ENCODE measurements at places on chromosomes 16 and 17. TPM values are rescaled to one million over a fixed set of nuclear protein-coding genes. Genes with fewer than 3 reads are reported as not detected.
A peak's percentile ranks its signal among the peaks of the same experiment; 100 is the strongest.

The PNMT gene
- 2.8 TPM for total RNA-seq

DNA sequence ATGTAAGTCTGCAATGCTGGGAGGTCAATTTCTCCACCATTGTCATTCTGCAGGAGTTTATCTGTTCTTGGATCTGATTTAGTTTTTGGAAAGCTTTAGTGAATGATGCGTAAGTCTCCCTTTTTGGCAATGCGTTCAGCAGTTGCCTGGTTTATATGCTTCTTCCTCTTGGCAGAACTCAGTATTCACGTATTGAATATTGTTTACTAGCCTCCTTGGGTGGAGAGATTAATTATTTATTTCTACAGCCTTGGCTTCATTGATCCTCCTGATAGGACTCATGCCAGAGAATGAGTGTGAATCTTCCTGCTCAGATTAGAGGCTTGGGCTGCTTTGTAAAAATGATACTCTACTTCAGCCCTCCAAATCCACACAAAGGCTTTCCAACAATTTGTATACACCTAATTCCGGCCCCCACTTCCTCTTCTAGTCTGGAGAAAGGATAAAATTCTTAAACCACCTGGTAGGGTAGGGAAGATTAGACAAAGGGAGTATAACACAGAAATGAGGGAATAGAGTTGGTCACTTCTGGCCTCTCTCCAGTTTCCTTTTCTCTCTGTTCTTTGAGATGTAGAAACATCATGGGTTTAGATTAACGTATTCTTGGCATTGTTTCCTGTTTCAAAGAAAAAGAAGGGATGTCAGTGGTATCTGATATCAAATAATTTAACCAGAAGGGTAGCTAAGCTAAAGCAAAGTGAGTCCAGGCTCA is 929.8 kb downstream of the KCNJ2 start:
- DNase-seq = no peak

DNA sequence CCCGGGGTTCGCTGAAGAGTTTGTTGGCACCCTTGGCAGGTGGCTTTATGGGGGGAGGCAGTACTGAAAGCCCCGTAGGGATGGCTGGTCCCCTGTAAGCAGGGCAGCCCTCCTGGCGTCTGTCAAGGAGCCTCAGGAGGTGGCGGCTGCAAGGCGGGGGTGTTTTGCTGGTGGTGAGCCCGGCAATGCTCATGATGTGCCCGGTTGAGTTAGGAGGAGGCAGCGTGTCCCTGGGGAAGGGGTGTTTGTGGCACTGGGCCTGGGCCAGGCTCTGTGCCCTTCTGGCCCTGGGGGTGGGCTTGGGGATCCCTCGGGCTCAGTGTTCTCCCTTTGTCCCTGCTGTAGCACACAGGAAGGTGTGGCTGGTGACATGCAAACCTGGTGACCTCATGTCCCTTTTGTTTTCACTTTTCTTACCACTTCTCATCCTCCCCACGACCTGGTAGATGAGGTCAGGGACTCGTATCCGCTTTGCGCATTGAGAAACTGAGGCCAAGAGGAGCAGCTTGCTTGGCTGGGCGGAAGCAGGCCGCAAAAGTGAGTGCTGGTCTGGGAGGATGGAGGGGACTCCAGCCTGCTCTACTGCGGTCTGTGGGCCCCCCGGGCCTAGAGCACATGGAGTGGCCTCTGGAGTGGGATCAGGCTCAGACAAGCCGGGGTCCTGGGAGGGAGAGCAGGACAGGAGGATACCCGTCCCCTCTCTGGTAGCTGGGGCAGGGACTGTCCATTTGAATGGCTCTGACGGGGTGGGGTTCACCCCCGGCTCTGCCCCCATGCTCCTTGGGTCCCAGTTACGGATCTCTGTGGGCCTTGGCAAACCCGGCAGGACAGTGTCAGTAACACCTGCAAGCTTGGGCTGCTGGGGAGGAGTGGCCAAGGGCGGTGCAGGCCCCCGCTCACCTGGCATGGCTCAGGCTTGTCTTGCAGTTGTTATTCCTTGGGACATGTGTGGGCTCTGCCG is 2.2 kb downstream of the SNN start:
- no peak for DNase-seq

GRCh38 chr17:20273741-20274500 is 193.4 kb downstream of the LGALS9B start:
- no peak for DNase-seq

The PRSS53 gene
- total RNA-seq = 0.44 TPM

- DNase-seq = no peak
Measured at GRCh38 chr17:45103269-45103795, 29.0 kb downstream of the PLCD3 start.

DNA sequence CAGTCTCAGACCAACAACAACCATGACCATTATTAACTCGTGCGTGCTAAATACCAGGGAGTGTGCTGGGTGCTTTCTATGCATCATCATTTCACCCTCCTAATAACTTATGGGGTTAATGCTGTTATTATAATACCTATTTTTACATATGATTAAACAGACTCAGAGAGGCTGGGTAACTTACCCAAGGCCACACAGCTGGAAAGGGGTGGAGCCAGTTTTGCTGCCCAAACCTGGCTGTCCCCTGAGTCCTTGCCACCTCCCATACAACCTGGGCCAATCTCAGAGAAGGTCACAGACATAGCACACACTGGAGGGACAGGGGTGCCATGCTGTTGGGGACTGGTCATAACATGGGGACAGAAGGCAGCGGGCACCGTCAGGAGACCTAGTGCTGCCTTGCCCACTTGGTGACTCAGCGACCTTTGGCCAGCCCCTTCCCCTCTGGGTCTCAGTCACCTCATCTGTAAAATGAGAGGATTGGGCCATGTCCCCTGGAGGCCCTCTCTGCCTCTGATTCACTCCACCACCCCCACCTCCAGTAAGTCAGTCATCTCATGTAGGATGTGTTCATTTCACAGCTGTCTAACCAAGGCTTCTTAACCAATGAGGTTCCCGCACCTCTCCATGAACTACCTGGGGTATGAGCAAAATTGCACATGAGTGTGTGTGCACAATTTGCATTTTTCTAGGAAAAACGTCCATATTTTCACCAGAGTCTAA is 11.4 kb upstream of the FADS6 start:
- DNase-seq = no peak

The USP43 gene
- total RNA-seq = not detected

DNA sequence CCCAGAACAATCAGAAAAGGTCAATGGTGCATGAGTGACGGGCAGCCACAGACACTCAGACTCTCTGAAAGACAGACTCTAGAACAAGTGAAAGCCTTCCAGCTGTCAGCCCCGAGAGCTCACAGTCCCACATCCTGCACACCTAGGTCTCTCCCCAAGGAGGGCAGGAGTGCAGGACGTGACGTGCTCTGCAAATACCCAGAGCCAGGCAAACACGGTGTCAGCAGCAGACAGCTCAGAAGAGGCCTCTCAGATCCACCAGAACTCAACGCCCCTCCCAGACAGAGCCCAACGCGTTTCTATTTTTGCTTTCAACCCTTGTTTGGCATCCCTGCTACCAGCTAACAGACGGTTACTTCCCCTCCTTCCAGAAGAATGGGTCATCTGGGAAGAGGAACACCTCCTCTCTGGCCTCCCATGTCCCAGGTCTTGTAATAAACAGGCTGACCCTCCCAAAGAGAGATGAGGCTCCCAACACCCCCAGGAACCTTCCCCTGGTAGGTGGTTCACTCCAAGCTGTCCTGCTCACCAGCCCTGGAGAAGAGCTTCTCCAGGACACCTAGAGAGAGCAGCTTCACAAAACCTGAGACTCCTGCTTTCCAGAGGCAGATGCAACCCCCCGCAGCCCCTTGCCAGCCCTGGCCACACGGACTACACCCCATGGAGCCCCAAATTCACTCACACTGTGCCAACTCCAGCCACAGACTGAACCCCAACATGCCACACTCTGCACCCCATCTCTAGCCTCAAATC is 7.6 kb downstream of the PITPNM3 start:
- DNase-seq = no peak

DNA sequence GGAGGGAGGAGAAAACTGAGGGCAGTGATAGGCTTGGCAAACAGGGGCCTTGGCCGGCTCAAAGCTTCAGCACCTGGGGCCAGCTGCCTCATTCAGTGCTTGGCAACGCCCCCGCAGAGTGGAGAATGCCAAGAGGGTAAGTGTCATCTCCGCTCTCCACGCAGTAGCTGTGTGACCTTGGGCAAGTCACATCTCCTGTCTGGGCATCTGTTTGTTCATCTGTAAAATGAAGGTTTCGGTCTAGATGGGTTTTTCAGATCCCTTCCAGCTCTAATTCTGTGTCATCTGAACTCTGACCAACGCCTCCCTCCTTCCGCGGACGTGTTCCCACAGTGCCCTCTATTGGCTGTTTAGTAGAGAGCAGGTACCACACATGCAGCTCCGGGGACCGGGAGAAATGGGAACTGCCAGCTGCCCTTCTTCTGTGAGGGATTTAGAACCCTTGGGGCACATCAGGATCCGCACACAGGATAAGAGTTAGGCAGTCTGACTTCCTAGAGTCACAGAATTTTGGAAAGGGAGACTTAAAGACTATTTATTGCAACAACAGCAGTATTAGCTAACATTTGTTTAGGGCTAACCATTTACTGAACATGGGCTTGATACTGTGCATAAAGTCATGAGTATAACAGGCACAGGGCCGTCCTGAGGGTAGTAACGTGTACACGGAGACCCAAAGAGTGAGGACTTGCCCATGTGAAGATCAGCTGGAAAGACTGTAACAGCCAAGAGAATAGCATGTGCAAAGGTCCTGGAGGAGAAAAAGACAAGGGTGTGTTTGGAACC is 26.8 kb downstream of the GP2 start:
- DNase-seq = peak; percentile 57

The PRSS27 gene
- total RNA-seq = under 0.01 TPM

DNA sequence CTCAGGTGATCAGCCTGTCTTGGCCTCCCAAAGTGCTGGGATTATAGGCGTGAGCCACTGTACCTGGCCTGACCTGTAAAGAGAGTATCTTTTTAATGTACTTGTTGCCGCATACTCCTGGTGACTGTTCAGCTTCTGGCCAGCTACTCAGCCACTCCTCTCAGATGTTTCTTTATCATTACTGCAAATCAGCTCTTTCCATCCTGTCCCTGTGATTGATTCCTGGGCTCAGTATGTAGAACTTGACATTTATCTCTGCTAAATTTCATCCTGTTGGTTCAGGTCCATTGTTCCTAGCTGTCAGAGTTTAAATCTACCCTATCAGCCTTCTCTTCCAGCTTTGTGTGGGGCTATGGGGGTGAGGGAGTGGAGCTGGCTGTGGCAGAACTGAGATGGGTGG is 211.5 kb upstream of the ASIC2 start:
- DNase-seq = no peak

GRCh38 chr16:49698931-49699840 is 156.7 kb downstream of the ZNF423 start:
- no peak for DNase-seq

The ACBD4 gene
- total RNA-seq = 3.3 TPM

The SRR gene
- total RNA-seq = 9.4 TPM

The CIBAR2 gene
- not detected for total RNA-seq

Data from lung microvascular endothelial cell (primary cell).